ENCODE measurements at places on chromosomes 2 and 18.

DNA sequence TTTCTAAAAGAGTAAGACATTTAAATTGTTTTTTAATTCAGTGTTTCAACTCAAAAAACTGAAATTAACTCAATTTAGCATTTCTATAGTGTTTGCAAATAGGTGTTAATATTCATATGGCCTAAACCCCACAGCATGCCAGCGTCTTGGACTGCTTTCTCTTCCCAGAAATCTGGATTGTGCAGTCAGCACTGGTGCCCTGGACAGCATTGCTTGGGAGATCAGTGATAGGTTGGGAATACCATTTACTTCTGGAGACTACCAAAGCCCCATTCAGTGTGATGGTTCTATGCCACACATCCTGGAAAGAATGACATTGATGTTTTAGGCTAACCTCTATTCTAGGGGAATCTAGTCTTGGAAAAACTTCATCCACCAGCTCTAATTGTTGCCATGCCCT lies 455.0 kb upstream of the KLHL29 start:
- DNase-seq, result no peak

GRCh38 chr2:26605195-26605998 lies 35.8 kb downstream of the CIB4 start:
- peak; percentile 27 for DNase-seq

GRCh38 chr2:150486539-150487484 lies 655 bp downstream of the RND3 start:
- peak; percentile 56 for DNase-seq

DNA sequence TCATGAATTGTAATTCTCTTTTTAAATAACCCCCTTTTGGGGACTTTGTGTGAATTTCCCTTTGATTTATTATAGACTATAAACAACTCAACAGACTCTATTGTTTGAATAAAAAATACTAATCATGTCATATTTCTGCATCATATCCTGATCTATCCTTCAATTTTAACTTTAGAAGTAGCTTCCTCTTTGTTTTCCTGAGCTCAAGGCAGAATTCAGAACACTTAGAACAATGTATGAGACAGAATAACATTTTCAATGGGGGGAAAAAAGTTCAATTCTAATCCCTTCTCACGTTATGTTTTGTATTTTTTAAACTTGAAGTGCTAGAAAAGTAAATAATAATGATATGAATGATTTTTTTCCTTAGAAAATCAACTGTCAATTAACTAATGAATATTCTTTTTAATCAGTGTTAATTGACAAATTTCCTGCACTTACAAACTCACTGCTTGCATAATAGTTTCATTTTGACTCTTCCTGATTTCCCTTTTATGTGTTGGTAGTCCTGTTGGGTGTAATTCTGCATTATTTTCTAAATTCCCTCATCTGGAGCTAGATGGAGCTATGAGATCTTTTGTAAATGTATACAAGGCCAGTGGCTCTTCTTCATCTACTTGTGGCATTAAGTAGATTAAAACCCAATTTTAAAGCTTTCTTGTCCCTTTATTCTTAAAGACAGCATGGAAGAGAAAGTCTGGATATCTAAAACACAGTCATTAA lies 326.1 kb downstream of the PARD3B start:
- peak; percentile 41 for DNase-seq

DNA sequence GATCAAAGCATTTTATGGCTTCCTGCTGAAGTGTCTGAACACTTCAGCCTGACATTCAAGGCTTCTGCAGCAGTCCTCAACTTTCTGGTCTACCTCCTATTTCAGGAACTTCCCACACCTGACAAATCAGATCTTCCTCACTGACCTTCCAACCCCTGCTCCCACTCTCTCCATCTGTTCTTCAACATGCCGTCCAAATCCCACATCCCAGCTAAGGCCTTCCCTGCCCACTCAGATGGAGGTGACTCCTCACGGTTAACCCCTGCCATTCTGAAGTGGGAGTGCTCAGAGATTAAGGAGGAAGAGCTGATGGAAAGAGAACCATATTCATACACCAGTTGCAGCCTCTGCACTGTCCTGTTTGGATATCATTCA lies 104.8 kb downstream of the POLR1A start:
- no peak for DNase-seq

GRCh38 chr2:72722492-72723070 lies 103.3 kb downstream of the EXOC6B start:
- no peak for DNase-seq

DNA sequence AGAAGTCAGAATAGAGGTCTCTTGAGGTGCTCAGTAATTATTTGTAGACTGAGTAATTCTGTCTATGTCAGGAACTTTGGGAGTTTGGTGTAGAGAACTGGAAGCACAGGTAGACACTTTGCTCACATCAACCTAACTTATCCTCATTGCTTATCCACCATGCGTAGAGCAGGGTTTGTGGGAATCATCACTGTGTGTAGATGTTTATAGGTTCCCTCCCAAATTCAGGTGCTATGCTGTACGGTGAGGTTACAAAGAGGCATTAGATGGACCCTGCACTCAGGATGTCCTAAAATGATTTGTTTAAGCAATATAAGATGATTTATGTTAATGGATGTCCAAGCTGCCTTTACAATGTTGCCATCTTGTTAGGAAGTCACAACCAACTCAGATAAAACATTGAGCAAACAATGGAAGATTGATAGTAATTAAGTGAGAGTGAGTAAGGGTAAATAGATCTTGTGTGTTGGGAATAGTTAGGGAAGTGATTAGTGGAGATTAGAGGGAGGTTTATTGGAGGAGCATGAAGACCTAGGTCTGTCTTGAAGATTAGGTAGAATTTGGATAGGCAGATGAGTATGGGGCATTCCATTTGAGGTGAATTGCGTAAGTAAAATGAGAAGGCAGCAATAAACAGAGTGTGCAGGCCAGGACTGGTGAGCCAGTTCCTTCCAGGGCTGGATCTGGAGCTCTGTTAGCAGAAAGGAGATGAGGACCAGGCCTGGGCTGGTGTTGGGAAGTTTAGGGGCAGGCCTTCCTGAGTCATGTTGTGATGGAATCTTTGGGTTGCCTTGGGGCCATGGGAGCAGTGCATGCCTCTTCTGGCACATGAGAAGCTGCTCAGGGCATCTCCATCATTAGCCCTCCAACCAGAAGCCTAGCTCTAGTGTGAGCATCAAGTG lies 12.1 kb downstream of the EPAS1 start:
- peak; percentile 14 for DNase-seq

Measured in NCI-H748 treated with DMSO at 0.1 percent for 48 hours (cell line).